GM03348 (cell line): ENCODE measurements at places on chromosomes 11 and 22.

GRCh38 chr11:75792127-75792731 lies 22.8 kb upstream of the UVRAG start:
- DNase-seq = no peak

GRCh38 chr11:75470476-75471080 lies 37.6 kb upstream of the KLHL35 start:
- DNase-seq = no peak

DNA sequence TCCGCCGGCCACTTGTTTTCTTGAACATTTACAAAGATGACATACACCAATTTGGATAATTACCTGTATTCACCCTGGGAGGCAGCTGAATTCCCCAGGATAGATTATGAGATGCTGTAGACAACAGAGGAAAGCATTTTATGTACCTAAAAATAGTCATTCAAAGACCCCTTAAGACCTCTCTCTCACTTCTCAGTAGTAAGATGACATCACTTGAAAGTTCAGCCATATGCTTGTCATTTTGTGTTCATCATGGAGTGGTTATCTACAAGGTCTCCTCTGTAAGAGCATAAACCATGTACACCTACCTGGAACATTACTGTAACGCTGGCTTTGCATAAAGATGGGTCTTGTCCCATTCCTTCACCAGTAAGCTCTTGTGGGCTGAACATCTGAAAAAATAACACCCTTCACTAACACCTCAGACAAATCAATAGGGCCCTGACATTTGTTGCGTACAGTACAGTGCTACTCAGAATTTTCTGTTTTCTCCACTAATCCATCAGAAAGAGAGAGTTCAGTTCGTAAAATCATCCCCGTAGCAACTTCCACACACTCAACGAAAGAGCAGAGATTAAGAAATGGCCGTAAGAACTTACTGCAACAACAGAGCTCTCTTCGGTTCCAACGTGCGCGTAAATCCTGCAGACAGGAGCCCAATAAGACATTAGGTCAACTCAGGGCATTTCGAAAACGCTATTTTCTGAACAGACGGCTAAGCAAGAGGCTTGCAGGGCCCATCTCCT lies 15.6 kb upstream of the WDR74 start:
- no peak for DNase-seq

- DNase-seq = no peak
These were observed 131.9 kb downstream of the SHANK2 start for GRCh38 chr11:71120471-71120896.

DNA sequence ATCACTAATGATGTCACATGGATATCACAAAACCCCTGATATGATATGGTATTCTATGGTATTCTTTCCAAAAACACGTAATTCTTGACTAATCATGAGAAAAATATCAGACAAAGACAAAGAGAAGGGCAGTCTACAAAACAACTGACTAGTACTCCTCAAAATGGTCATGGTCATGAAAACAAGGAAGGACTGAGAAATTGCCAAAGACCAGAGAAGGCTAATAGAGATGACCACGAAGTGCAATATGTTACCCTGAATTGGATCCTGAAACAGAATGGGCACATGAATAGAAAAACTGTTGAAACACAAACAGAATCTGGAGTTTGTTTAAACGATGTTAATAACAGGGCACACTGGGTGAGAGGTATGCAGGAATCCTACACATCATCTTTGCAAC lies 10.2 kb downstream of the CKAP5 start:
- DNase-seq = no peak

DNA sequence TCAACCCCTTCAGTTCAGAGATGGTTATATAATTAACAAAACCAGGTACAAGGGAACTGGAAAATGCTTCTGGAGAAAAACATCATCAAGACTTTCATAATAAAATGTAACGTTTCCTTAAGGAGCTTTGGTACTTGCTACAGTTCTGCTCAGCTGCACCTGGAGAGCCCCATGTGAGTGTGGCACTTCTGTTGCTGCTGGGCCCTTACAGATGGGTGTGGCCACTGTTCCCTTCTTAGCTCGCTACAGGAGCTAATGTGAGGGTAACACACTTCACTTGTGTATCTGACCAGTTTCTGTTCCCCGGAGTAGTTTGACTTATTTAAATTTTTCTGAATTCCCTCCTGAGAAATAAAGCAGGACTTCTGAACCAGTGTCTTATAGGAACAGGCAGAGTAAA lies 4.0 kb downstream of the POU2AF3 start:
- DNase-seq = no peak

DNA sequence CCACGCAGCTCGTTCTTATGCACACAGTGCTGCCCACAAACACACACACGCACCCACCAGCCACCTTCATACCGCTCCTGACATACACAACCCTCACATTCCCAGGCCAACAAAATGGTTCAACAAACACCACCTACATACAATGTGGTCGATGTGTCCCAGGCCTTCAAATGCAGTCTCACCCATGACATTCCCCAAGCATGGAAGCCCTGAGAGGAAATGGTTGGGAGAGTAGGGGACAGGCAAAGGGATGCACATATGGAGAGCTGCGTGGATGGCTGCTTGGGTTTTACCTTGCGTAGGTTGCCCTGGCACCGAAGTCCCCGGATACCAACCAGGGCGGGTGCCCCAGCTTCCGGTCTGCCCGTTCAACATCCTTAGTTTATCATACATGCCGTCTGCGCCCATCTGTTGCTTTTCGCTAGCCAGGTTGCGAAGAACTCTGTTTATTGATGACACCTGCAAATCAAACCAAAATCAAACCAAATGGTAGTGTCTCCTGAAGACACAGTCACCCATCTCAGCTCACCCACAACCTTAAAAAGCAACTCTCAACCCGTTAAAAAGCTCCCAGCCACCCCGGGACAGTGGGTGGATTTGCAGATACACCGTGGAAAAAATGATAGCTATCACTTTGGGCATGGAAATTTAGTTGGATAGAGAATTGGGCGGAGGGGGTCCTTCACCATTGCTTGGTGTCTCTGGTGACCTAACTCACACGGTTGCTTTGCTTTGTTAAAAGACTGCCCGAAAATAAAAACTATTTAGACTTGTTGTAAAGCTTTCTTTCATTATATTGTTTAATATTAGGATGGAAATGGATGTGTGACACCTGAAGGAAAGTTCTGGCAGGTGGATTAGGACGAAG lies 10.5 kb downstream of the PAX6 start:
- no peak for DNase-seq

- no peak for DNase-seq
These were observed 6.8 kb upstream of the GGA1 start for GRCh38 chr22:37601540-37602442.

DNA sequence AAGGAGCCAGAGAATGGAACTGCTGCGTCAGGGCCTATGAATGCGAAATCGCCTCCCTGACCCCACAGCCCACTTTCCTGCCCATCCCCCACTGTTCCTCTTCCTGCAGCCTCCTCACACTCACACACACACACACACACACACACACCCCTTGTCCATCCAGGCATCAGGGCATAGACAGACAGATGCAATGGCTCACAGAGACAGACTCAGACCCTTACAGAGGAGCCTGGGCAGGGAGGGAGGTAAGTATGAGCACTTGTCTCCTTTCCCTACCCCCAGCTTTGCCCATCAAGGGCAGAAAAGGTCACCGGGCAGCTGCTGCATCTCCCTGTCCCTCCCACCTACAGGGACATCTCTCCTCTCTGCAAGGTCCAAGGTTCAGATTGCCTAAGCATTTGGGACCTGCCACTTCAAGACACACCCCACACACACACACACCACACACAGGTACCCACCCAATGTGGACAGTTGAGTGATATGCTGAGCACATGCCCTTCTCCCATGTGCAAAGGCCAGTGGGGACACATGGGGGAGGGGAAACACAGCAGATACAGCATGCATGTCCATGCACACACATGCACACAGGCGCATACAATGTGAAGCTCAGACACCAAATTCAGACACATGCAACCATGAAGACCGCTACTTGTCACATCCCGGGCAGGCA lies 2.0 kb upstream of the NRXN2 start:
- DNase-seq = no peak

DNA sequence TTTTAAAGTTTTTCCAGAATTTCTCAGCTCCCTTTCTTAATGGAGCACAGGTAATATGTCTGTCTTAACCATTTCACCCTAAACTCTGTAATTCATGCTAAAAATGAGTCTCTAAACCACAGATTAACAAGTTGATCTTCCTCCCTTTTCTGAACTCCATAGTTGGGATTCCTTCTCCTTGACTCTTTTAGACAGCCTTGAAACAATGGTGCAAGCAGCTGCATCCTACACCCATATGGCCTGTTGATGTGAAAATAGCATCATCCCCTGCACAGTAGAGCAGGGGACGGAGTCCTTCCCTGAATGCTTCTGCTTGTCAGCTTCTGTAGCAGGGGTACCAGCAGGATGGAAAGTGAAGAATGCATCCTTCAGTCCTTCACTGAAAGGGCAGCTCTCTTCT lies 192.8 kb upstream of the SORL1-AS1 start:
- DNase-seq = peak; percentile 31

DNA sequence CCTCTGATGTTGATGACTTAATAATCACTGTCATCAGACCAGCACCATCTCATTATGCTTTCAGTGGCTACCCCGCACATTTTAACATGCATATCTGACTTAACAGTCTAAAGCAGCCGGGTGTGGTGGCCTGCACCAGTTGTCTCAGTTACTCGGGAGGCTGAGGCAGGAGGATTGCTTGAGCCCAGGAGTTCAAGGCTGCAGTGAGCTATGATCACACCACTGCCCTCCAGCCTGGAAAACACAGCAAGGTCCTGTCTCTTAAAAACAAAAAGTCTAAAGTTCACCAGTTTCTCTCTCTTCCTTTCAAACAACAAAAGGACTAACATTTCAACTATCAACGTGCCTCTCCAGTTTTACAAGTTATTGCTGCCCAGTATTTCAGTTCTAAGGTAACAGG lies 55.3 kb upstream of the GAB2 start:
- DNase-seq = no peak

- DNase-seq = peak; percentile 89
These were observed 2.3 kb downstream of the KRTAP5-11 start for GRCh38 chr11:71580057-71581003.

DNA sequence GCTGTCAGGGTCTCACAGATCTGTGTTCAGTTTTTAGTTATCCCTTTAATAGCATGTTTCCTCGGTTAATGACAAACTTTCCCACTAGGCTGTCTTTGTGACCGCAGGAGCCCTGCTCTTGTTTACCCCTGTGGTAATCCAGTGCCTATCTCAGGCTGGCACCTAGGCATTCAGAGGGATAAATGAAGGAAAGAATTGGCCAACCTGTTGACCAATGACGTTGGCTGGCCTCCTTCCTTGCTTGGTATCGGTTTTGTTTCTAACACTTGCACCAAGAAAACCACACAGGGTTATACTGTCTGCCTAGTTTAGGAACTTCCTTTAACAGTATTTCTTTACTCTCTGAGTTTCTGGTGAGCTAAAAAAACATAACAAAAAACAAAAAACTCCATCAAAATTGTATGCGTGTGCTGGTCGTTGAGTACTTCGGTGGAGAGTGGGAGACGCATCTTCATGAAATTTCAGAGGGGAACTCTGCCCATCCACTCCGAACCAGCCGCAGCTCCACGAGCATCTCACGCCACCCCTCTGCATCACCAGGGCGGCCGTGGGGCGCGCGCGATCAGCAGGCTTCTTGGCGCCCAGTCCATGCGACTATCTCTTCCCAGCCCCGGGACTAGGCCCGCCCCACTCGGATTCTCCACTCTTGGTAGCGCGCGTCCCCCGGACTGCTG lies 563 bp upstream of the ENDOD1 start:
- DNase-seq = no peak

DNA sequence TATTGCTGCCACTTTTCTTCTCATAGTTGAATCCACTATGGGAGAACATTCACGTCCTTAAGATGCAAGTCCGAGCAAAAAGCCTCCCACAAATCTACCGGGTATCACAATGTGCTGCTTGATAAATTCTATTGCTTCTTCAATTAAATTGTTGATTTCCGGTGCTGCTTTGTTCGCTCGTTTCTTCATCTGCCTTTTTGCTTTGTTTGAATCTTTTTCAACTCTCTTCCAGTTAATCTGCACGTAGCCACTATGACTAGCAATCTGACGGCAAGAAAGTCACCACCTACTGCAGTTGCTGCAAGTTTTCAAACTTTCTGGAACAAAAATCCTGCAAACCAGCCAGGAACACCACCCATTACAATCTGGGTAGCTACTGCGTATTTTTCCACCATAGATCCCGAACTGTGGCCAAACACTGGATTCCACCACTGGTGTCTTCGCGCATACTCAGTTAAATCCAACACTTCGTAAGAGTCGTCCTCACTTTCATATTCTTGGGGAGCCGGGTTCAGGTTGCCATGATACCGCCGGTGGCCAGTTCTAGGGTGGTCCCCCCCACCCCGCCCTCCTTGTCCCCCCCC lies 59.1 kb downstream of the CLMP start:
- DNase-seq = no peak
